ENCODE measurements at places on chromosomes 2 and 18.

DNA sequence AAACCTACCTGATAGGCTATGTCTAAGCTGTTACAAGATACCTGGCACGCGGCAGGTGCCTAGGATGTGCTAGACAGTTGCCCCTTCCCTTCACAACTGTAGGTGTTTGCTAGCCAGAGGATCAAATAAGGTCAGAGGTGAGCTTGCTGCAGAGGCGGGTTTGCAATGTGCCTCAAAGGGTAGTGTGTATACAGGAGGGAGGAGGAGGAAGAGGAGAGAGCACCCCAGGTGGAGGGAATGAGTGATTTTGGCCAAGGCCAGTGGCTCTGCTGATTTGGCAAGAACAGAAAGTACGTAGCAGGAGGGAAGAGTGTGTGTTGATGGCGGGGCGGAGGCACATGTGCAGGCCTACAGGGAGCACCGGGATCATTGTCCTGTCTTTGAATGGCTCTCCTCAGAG lies 236.5 kb downstream of the HAUS1 start:
- no peak for DNase-seq

DNA sequence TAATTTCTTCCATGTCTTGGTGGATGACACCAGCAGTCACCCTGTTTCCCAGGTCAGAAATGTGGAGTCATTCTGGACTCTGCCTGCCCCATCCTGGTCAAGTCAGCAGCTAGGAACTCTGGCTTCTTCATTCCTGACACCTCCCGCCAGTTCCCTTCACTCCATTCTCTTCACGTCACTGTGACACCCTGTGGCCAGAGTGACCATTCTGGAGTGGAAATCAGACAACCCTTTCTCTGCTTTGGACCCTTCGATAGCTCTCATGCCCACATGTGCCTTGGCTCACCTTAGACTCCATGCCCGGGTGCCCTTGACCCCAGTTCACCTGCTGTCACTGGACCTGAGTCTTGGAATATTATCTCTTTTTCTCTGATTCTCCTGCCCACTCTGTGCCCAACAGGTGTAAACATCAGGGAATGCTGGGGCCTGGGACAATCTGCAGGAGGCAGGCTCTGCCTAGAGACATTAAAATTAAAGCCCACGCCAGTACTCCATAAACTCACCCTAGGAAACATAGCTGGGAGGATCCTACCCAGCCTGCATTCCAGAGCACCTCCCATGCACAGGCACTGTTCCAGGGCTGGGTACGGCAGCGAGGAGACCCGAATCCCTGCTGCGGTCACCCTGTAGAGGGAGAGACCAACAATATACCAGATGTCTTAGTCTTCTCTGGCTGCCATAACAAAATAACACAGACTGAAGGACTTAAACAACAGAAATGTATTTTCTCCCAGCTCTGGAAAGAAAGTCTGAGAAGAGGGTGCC lies 41.1 kb upstream of the FAHD2A start:
- DNase-seq: no peak

GRCh38 chr18:65227970-65228369 lies 522.8 kb upstream of the CDH7 start:
- no peak for DNase-seq

DNA sequence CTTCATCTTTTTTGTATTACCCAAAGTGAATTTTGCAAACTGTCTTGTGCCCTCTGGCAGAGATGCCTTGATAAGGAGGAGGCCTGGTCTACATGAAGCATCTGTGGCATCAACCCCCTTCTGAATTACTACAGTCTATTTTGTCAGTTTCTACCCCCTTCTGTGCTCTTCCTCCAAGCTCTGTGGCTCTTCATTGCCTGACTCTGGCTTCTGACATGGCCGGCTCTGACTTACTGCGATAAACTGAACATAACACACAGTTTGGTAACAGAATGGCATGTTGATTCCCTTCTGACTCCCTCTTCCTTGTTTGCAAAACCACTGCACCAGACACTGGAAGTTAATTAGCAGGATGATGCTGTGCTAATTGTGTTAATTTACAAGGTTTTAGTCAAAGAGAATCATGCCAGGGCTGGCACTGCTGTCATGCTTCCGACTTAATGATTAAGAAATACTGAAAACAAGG lies 122.5 kb downstream of the FIGN start:
- no peak for DNase-seq

DNA sequence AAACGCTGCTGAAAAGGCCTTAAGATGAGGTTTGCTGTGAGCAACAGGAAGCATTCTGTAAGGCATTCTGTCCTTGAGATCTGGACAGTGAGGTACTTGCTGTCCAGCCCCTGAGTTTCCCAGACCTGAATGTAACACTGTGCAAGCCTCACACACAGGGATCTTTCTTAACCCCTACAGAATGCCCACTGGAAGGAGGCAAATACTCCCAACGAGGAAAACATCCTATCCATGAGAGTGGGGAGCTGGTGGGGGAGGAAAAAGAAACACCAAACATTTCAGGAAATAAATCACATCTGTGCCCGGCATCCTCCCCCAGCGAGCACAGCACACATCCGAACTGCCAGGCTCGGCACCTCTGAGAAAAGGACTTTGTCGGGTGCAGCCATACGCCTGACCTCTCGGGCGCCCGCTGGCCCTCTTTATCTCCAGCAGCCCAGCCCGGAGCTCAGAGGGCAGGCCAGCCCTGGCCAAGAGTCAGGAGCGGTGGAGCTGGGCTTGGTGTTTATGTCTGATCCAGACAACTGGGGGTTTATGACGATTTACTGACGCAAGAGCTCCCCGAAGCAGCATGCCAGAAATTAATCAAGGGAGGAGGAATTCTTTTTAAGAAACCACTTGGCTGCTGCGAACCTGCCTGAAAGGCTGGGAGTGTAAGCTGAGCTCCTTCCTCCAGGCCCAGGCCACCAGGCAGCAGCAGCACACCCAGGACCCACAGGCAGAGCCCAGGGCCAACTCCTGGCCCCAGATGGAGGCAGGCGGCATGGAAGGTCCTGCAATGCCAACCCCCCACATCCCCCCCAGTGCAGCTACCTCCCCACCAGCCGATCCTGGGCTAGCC lies 72.2 kb downstream of the HDAC4 start:
- no peak for DNase-seq

GRCh38 chr2:98507461-98507860 lies 62.8 kb downstream of the INPP4A start:
- DNase-seq: no peak
